ENCODE measurements at places on chromosomes 3 and 15. TPM values are rescaled to one million over a fixed set of nuclear protein-coding genes. Genes with fewer than 3 reads are reported as not detected.

- DNase-seq: no peak
These were observed 434.2 kb upstream of the CCDC54 start for GRCh38 chr3:106943071-106943470.

DNA sequence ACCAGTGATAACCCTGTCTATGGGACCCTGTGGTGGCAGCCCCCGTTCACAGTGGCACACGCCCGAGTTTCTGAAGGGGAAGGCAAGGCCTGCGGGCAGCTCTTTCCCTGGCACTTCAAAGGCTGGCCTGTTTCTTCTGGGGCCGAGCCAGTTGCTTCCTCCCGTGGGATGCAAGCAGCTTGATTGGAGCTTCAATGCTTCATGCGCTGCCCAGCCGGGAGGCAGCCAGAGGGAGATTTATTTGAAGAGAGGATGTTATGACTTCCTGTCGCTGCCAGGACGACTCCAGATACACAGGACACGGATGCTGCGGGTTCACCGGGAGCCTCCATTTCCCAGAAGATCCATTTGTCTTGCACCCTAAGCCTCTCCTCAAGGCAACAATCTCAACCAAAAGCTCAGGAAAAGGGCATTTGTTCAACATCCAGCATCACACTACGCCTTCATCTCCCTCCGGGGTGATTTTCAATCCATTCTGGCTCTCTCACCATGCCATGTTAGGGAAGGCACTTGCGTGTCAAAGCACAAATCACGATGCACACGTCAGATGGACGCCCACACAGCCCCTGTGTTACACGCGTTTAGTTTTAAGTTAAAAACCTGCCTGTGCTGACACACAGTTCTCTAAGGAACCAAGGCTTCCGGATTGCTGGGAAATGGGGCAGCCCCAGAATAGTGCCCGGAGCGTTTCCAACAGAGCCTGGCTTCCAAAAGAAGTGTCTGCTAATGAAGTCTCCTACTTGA, 330.2 kb downstream of the OCA2 start:
- DNase-seq: no peak

DNA sequence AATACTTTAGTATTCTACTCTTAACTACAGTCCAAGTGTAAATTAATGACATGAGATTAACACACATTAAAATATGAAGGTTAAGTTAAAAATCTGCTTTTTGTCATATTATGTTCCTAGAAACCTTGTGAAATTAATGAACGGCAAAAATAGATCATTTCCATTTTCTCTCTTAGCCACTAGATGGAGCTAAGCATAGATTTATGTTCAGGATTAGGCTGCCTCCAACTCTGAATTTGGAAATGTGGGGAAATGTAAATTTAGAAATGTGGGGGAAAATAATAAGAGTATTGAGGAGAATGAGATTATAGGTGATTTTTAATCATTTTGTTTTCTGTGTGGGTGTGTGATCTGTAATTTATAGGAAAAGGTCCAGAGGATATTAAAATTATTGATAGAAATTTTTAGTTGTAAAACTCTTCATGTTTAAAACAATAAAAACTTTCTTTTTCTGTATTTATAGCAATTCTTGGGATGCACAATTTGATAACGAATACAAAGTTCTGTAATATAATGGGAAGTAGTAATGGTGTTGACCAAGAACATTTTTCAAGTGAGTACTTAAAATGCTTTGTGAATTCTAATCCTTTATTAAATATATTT, 59.2 kb downstream of the TMOD3 start:
- DNase-seq: no peak

DNA sequence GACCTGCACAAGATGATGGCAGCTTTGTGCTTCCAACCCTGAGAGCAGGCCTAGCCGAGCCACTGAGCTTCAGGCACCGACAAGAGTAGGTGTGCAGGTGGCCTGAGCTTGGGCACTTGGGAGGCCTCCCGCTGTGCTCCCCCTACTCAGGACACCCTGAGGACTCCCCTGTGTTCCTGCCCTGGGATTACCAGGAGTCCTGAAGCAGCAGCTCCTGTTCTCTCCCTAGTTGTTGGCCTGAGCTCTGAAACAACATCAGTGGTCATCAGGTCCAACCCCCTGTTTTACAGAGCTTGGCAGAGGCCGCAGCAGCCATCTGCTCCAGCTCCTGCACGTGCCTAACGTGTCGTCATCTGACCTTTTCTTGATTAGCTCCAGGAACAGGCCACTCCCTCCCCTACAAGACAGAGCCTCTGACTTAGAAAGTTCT, 8.0 kb upstream of the MESP2 start:
- DNase-seq: no peak

DNA sequence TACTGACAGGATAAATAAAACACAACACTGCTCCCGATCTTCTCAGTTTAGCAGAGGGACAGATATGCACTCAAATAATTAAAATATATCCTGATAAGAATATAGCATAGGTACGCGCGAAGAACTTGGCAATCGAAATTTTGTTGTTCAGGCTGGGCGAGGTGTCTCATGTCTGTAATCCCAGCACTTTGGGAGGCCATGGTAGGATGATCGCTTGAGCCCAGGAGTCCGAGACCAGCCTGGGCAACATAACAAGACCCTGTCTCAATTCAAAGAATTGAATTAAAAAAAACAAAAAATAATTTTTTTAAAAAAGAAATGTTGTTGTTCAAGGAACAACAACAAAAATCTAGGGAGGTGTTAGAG, 7.6 kb downstream of the B2M start:
- no peak for DNase-seq

DNA sequence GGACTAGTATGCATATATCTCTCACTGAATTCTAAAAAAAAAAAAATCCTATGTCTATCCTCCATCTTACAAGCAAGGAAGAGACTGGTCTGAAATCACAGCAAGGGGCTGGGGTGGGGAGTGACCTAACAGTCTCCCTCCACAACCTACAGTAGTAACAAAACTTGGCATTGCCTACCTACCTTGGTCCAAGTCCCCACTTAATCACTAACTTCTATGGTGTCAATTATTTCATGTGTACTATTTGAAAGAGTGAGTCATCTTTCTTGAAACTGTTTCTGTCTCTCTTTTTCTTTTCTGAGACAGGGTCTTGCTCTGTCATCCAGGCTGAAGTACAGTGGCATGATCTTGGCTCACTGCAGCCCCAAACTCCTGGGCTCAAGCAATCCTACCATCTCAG, 36.8 kb downstream of the CHAC1 start:
- no peak for DNase-seq

- no peak for DNase-seq
These were observed 5.1 kb upstream of the SRP14 start for GRCh38 chr15:40043927-40044716.

- no peak for DNase-seq
These were observed 617.6 kb downstream of the FHIT start for GRCh38 chr3:60633644-60634043.

DNA sequence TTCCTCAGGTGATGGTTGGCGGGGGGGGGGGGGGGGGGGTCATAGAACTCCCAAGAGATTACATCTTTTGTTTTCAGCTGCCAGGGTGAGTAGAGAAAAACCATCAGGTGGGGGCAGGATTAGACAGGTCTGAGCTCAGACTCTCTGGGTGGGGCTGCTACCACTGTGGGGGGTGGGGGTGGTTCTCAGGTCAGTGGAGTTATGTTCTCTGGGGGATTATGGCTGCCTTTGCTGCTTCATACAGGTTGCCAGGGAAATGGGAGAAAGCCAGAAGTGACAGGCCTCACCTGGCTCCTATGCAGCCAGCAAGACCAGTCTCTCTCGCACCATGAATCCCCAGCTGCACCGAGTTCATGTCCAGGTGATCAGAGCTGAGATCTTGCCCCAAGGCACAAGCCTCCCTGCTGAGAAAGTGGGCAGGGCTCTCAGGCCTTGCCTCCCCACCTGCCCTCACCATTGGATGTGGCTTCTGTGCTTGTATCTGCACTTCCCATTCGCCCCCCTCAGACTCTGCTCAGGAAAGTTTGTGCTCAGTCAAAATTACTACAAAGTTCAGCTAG, 828.1 kb downstream of the MCTP2 start:
- DNase-seq: no peak

DNA sequence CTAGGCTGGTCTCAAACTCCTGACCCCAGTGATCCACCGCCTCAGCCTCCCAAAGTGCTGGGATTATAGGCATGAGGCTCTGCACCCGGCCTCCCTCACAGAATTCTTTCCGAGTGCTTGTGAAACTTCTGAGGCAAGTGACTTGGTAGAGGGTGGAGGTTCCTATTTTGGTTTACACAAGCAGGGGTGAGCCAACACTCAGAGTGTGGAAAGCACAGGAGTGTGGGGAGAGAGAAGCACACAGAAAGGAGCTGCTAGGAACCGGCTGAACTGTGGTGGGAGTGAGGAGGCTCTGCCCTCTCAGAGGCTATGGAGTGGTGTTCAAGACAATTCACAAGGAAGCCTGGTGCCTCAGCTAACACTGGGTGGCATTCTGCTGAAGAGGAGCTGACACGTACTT, 7.7 kb downstream of the CAPN3 start:
- DNase-seq: no peak

KLHL40 gene
- not detected for total RNA-seq

CACNA1D gene
- total RNA-seq: 50.3 TPM

Data from breast epithelium (tissue), 4 donors.